NAMALWA (cell line): ENCODE measurements at places on chromosomes 4 and X.

GRCh38 chrX:111047575-111047974 lies 48.4 kb upstream of the PAK3 start:
- DNase-seq, result no peak

GRCh38 chr4:148998719-148999118 lies 556.5 kb upstream of the NR3C2 start:
- peak; percentile 47 for DNase-seq

DNA sequence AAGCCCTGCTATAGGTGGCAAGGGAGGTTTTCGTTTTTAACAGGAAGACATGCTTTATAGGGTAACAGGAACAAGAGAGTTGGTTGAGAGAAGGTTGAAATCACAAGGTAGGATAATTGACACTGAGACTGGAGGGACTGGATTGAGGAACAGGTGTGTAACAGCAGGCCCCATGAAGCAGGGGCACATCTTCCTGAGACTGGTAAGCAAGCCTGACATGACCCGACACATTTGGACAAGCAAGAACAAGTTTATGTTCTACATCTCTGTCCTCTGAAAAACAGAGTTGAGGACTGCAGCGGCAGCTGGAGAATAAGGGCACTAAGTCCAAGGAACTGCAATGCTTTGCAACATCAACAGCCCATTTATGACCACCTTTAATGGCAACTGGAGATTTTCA lies 5.2 kb downstream of the RPS4X start:
- no peak for DNase-seq

- no peak for DNase-seq
Observed at GRCh38 chrX:107054978-107055377, 55.0 kb upstream of the MORC4 start.

GRCh38 chrX:27840881-27841280 lies 33.1 kb downstream of the MAGEB10 start:
- no peak for DNase-seq

DNA sequence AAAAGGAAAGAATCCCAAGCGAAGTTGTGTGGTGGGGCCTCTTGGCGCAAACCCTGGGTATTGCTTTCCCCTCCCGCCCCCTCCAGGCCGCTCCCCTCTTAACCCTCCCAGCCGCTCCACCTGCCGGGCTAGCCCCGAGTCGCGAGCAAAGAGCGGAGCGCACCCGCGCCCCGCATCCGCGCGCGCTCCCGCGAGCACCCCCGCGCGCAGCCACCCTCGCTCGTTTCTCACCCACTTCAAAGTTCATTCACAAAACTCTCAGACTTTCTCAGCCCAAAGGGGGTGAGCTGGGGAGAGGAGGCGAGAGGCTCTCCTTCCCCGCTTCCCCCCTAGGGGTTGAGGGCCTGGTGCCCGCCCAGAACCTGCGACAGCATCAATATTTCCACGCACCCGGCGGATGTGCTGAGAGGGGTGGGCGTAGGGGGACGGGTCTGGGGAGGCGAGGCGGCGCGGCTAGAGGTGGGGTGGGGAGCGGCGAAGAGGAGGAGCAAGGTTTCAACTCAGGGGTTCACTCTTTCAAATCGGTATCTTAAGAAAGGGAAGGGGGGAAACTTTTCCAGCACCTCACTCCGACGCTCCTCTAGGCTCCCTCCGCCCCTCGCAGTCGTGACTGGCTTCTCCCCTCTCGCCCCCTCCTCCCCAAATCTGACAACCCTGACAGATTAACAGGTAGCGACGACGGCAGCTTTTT lies 1.8 kb downstream of the MAML3 start:
- peak; percentile 86 for DNase-seq

DNA sequence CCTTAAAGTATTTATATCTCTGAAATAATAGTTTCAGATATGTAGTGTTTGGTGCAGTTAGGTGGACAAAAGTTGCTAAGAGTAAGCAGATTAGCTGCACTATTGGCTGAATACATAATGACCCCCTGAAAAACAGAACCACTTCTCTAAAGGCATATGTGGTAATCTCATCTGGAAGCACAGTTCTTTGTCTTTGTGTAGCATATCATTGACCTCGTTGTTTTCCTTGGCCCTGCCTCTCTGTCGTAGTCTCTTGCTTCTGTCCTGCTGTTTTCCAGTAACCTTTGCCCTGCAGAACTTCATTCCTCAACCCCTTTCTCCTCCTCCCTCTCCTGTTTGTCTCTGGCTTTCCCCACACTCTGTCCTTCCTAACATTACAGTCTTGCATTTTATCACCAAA lies 41.4 kb downstream of the JADE3 start:
- DNase-seq, result peak; percentile 27

DNA sequence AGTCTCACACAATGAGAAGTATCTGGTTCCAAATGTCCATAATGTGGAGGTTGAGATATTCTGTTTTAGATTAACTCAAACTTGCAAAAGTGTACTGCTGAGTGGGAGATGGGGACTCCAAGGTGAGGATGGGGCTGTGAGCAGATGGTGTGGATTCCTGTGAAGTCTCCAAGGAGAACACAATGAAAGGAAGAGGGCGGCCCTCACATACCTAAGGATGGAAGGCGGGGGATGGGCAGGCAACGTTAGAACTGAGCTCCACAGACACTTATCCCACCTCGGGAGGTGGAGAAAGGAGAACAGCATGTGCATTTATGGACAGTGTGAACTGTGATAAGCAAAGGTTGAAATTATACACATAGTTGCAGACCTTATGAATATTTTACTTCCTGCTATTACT lies 9.9 kb upstream of the SPATA4 start:
- DNase-seq, result no peak

GRCh38 chr4:92678292-92678691 lies 374.5 kb downstream of the GRID2 start:
- no peak for DNase-seq

- DNase-seq, result no peak
Observed at GRCh38 chr4:184349283-184350039, 124.9 kb downstream of the IRF2 start.

DNA sequence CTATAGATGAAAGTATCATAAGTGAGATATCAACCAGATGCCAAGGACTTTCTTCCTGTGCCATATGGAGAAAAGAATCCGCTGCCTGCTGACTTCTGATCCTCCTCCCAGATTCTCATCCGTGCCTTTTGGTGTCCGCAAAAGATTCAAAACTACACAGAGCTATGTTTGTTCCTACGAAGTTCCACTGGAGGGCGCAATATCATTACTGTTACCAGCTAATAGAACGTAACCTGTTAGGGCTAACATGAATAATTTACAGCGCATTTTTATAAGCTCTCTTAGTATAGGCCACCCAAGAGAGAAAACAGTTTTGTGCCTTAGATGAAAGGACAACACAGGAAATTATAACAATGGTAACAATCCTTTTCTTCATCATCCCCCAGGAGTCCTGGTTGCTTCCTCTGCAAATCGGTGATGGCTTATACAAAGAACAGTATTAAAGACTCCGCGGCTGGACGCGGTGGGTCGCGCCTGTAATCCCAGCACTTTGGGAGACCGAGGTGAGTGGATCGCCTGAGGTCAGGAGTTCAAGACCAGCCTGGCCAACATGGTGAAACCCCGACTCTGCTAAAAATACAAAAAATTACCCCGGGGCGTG lies 22.8 kb upstream of the CENPVL3 start:
- peak; percentile 59 for DNase-seq

DNA sequence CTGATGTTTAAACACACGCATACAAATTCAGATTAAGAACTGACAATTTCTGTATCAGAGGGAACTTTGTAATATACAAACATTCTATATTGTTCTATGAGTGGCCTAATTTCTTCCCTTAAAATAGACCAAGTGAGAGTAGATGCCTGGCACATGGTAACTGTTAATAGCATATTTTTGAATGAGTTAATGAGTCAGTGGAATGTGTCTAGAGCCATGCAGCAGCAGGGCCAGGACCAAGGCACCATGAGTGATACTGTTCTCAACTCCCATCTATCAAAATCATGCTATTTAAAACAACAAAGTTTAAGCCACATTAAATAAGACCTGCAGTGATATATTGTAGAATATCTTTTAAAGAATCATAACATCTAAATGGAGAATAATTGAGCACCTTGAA lies 98.3 kb downstream of the ARHGAP24 start:
- DNase-seq, result no peak

- DNase-seq, result no peak
Observed at GRCh38 chrX:51569561-51569960, 49.2 kb downstream of the CENPVL3 start.

- no peak for DNase-seq
Observed at GRCh38 chr4:175418516-175418915, 393.5 kb downstream of the GPM6A start.

- DNase-seq, result peak; percentile 7
Observed at GRCh38 chrX:68146054-68146453, 287.2 kb downstream of the OPHN1 start.

DNA sequence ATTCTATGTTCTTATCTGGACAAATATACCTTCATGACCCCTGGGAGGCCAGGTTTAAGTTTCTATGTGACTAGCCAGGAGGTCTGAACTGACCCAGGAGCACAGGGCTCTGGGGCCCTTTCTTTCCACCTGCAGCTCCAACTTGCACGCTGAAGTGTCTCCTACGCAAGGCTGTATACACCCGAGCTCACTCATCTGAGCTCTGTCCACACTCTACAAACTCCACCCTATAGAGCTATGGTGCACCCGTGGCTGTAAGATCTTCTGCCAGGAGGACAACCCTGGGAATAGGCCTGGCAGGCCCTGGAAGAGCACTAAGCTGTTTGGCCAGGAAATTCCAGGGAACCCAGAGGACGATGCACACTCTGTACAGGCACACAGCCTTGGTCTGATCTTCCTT lies 60.6 kb upstream of the ATOH1 start:
- DNase-seq, result no peak

DNA sequence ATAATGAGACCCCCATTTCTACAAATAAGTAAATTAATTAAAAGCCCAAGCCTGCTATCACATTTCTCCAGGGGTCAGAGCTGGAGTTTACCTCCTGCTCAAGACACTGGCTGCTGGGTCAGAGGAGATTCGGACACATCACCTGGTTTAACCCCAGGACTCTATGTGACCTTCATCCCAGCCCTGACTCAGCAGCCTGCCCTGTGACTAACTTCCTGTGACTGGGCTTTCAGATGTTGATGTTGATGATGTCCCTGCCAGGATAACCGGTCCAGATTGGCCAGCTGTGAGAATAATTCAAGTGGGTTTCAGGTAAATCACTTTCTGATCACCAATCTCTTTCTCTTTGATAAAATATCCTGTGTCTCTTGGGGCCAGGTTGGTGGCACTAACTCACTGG lies 102.4 kb upstream of the MAML3 start:
- no peak for DNase-seq

GRCh38 chr4:85676850-85677590 lies 202.1 kb downstream of the ARHGAP24 start:
- no peak for DNase-seq

- no peak for DNase-seq
Observed at GRCh38 chr4:40206426-40206825, 9.6 kb downstream of the RHOH start.

DNA sequence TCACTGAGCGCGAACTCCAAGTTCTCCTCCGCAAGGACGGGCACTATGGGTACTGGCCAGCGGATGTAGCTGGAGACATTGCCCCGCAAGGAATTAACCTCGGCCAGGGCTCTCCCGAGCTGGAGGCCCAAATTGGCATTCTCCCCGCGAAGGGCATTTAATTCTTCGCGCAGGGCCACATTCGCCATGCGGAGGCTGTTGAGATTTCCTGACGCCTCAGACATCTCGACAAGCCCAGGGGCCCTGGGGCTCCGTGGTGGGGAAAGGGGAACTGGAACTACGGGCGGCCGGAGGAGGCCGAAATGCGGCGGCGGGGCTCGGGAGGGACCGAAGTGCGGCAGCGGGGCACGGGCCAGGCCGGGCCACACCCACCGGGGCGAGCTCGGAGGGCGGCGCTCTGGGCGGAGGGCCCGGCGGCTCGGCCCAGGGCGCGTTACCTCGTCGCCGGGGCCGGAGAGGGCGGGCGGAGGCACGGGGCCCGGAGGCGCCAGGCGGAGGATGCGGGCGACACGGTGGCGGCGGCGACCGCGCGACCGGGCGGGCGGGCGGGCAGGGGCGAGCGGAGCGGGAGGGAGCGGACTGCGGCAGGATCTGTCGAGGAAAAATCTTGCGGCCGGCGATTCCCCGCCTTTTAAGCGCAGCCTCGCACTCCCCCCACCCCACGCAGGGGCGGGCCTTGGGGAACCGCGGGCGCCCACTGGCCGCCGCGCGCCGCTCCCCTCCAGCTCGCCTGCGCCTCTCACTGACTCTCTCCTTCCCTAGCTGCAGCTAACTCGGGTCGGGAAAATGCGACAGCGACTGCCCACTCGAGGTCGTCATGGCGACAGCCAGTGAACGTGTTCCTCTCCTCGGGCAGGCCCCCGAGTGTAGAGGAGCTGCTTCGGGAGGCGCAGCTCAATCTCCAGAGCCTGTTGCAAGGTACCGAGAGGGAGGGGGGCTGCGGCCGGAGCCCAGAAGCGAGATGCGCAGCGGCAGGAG lies at the start of gene RTL5:
TSS of gene RTL5 (minus strand) at position 599 of the 978 bp plus-strand sequence.
- no peak for DNase-seq

DNA sequence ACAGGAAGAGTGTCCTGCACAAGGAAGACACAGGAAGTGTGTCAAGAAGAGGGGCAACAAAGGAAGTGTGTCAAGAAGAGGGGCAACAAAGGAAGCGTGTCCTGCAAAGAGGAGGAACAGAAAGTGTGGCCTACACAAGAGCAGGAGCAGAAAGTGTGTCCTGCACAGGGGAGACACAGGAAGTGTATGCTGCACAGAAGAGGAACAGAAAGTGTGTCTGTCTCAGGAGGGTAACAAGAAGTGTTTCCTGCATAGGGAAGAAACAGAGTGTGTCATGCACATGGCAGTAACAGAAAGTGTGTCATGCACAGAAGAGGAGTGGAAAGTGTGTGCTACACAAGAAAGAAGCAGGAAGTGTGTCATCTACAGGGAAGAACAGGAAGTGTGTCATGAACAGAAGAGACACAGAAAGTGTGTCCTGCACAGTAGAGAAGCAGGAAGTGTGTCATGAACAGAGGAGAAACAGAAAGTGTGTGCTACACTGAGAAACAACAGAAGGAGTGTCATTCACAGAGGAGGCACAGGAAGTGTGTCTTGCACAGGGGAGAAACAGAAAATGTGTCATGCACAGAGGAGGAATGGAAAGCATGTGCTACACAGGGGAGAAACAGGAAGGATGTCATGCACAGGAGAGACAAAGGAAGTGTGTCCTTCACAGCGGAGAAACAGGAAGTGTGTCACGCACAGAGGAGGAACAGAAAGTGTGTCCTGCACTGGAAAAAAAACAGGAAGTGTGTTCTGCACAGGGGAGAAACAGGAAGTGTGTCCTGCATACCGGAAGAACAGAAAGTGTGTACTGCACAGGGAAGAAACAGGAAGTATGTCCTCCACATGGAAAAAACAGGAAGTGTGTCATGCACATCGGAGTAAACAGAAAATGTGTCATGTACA lies 526.4 kb upstream of the PRKX start:
- peak; percentile 60 for DNase-seq
